NCI-H1930 (cell line): ENCODE measurements at places on chromosomes 12 and 14.

DNA sequence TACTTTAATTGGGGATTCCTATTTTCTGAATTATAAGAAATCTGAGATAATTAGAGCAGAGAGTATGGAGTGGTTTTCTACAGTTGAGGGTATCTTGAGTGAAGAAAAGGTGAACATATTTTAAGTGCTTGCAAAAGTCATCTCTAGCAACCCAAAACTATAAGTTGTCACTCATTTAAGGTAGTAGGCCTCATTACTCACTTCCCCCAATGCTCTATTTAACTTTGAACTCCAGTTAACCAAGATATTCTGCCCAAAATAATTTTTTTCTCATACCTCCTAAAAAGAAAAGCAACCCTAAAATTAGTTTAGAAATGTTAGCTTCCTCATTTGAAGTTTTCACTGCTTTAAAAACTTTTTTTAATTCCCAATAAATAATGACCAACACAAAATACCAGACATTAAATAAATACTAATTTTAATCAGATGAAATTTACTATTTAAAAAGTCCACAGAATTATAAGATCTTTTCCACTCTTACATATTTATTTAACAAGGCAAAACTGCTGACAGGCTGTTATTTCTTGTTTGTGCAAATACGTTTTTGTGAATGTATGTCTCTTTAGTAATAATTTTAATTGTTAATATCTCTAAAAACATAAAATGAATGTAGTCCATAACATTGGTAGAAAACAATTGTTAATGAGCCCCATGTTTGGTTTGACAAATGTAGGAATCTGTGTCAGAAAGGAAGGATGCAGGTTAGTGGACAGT lies 47.8 kb downstream of the VRK1 start:
- DNase-seq, result no peak

- peak; percentile 63 for DNase-seq
These were observed 10.1 kb upstream of the RTRAF start for GRCh38 chr14:51979088-51979709.

DNA sequence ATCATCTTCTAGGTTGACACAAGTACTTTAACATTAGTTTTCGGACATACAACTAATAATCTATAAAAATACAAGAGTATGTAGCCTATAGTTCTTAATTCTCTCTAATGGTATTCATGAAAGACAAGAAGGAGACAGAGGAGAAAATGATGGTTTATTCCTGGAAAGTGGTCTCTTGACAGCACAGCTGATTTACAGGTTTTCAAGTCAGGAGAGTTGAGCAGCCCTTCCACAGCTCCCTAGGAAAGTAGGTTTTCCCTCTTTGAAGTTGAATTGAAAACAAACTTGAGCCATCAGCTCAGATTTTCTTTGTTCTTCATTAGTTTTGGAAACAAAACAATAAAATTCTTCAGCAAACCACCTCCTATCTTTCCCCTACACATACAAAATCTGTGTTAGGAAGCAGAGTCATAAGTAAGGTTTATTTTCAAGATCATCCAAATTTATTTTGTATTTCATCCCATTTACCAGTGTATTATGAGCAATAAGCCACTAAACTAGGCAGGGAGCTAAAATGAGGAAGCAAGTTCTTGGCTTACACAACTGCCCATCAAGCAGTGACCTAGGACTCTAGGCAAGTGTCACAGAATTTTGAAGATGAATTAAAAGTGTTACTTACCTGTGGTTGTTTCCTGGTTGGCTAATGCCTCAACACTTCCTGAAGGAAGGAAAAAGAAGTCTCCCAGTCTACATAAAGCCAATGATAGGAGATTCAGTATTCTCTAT lies 357.0 kb downstream of the BCAT1 start:
- DNase-seq, result no peak

- no peak for DNase-seq
These were observed 26.5 kb downstream of the PLEKHG3 start for GRCh38 chr14:64730681-64731080.

GRCh38 chr14:58298477-58299400 lies at the start of gene ARID4A:
Gene ARID4A (plus strand): TSS chr14:58298555. CDS start chr14:58299855, 1,300 bp downstream.
- DNase-seq, result no peak

- DNase-seq, result no peak
These were observed 88.3 kb upstream of the AMN1 start for GRCh38 chr12:31817120-31817519.

- DNase-seq, result no peak
These were observed 6.7 kb downstream of the ANO4 start for GRCh38 chr12:100801320-100801719.

DNA sequence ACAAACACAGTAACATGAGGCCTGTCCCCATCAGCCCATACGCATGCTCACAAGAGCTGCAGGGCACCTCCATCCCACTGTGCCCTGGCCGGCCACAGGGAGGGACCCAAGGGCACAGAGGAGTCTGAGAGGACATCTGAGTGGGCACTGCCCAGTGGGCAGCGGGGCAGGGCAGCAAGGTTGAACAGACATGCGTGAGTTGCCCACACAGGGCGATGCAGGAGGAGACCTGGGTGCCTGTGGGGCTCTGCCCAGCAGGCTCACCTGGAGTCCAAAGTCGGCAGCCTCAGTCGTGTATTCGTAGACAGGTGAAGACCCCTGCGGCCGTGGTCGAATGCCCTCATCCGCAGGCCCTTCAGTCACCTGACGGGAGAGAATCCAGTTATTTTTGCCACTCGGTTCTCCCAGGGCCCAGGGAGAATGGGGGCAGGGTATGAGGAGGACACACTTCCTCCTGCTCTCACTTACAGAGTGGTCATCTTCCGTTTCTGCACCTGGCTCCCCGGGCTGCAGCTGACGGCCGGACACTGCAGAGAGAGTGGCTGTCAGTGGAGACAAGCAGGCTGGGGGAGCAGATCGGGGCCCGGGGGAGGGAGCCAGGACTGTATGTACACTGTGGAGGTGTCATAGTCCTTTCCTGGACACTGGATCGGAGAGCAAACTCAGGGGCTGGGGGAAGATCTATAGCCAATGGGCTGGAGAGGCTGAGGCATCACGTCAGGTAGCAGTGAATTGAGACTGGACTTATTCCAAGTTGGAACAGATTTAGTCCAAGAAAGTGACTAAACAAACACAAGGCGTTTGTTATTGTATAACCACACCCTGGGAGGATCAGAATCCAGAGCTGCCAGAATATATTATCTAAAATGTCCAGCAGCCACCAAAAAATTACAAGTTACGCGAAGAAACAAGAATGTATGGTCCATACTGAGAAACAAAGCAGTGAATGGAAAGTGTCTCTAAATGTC lies 20.7 kb downstream of the AHNAK2 start:
- DNase-seq, result no peak

- DNase-seq, result no peak
These were observed 67.0 kb downstream of the ANKRD9 start for GRCh38 chr14:102442241-102443211.

DNA sequence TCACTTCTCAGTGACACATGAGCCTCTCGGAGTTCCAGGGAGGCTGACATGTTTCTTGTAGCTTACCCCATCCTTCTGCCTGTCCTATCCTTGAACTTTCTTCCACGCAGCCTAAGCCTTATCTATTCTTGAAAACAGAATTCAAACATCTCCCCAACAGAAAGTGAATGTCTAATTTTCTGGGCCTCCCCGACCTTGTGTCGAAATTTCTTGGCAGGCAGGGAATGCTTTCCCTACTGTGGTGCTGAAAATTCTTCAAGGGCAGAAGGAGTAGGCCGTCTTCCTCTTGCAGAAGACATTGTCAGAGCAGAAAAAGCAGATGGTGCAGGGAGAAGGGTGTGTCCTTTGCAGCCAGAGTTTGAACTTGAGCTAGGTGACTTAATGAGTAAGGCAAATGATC lies 63.0 kb upstream of the TCL1B start:
- DNase-seq, result no peak

GRCh38 chr14:104387022-104388010 lies 192.2 kb upstream of the C14orf180 start:
- no peak for DNase-seq

GRCh38 chr14:68140076-68140741 lies 320.6 kb downstream of the RAD51B start:
- no peak for DNase-seq

GRCh38 chr12:113598815-113599406 lies 127.2 kb upstream of the LHX5 start:
- DNase-seq, result peak; percentile 1

DNA sequence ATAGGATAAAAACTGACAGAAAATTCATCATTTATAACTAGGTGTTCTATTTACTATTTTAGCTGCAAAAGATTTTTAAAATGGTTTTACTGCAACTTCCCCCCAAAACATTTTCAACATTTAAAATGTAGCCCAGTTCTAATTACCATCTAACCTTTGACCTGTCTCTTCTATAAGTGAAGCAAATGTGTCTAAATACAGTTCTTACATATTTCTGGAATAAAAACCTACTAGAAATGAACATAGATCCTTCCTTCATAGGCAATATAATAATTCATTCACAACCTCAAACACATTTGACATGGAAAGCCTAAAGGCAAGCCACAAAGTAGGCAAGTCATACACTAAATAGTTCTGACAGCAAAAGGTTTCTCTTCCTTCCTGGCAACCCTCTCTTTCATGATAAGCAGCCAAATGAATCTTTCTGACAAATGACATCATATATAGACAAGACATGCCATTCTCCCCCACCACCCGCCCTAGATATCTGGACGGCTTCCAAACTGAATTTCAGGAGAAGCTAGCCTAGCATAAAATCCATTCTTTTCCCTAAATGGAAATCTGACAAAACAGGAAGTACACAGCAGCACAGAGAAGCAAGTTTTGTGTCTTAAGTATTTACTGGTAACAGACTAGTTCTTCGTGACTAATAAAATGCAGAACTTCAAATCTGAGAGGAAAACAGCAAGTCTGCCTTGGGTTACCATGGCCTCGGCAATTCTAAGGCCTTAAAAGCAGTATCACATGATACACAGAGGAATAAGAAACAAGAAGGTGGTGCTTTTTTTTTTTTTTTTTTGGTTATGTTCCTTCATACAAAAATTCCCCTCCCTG lies 17.2 kb upstream of the ARID4A start:
- DNase-seq, result no peak

- no peak for DNase-seq
These were observed 85.1 kb upstream of the ARHGAP5 start for GRCh38 chr14:31992011-31992447.

DNA sequence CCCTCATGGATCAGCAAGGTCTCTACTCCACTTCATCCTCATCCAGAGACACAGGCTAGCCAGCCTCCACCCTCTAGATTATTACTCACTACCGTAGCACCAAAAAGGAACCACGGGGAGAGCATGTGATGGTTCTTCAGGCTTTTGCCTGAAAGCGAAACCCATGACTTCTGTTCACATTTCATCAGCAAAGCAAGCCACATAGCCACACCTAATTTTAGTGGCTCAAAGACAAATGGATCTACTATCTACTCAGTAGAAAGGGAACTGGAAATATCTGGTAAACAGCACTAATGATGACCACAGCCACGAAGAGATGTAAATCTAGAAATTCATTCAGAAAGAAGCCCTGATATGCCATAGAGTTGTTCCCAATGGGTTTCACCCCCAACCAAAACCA lies 51.4 kb downstream of the VCPKMT start:
- DNase-seq, result no peak

- no peak for DNase-seq
These were observed 34.9 kb downstream of the RAD9B start for GRCh38 chr12:110536834-110537604.

DNA sequence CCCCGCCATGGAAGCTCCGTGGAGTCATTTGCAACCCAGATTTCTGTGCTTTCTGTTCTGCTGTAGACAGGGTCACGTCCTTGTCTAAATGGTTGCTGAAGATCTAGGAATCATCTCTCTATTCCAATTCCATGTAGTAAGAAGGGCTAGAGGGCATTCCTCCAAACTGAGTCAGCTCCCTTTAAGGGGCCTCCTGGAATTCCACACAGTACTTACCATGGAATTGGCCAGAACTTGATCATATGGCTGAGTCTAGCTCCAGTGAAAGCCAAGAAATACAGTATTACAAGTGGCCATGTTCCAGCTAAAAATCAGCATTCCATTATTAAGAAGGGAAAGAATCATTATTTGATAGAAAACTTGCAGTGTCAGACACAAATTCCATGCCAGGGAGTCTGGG lies 171.9 kb downstream of the PRKCH start:
- no peak for DNase-seq

GRCh38 chr14:52661314-52661713 lies 34.0 kb downstream of the ERO1A start:
- DNase-seq, result no peak

DNA sequence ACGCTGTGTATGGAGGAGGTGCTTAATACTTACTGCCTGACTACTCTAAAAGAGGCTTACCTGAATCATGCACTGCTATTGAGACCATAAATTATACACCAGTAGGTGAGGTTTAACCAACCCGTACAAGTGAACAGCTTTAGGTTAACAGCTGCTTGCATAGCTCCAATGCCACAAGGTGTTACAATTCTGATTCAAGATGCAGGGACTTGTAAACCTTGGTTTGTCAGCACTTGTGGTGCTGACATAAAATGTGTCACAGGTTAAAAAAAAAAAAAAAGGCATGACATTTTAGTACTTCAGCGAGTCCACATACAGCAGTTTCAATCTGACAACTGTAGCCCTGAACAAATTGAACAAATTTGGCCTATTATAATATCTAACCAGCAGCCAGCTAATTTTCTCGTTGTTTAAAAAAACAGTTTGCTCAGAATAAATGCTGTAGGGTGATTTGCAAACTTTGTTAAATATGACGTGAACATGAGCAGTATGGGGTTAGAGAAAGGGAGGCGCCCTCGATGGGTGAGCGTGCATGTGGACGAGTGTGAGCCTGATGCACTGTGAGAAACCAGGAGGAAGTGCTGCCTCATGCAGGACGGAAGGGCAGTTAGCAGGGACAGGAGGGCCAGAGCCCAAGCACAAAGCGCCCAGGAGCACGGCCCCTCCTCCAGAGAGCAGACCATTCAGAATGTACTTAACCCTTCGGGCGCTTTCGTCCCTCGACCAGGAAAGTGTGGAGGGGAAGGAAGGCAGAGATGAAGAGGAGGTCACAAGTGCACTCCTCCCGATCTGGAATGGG lies 44.7 kb downstream of the TCHP start:
- DNase-seq, result no peak

GRCh38 chr12:25845415-25845814 lies 113.1 kb upstream of the RASSF8 start:
- no peak for DNase-seq

DNA sequence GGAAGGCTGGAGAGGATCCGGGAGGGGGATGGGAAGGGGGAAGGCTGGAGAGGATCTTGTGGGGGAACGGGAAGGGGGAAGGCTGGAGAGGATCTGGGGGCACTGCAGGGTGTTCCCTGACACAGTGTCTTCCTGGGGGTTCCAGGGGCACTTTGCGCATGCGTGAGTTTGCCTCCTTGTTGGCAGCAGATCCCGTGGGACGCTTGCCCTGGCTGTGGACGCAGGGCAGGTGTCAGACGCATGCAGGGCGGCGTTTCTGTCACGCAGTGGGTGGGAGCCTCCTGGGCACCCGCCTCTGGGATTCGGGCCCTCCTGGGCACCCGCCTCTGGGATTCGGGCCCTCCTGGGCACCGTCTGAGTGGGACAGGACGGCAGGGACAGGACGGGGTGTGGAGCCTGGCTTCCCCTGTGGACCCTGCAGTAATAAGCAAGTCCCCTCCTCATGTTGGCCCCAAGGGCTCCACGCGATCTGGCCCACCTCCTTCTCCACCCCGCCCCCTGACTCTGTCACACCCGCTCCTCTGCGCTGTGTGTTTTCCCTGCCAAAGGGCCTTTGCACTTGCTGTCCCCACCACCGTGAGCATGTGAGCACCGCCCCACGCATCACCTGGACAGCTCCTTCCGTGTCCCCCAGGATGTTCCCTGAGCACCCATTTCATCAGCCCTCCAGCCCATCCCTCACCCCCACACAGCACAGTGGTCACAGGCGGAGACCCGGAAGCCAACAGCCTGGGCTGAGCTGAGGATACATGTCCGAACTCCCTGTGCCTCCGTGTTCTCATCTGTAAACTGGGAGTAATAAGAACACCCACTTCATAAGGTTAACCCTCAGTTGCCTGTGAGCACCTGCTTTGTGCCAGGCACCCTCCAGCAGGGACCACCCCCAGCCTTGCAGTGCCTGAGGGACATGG lies 4.4 kb downstream of the MMP17 start:
- DNase-seq, result peak; percentile 23
